CD8-positive, alpha-beta T cell (primary cell): ENCODE measurements at places on chromosomes 16 and 17. TPM values are rescaled to one million over a fixed set of nuclear protein-coding genes. Genes with fewer than 3 reads are reported as not detected.
A peak's percentile ranks its signal among the peaks of the same experiment; 100 is the strongest.

GRCh38 chr17:36505171-36505570 lies 18.7 kb downstream of the ZNHIT3 start:
- DNase-seq, result no peak

The XYLT1 gene
- total RNA-seq, result 16.1 TPM

- peak; percentile 17 for DNase-seq
These were observed 23.9 kb downstream of the AMFR start for GRCh38 chr16:56401482-56401881.

DNA sequence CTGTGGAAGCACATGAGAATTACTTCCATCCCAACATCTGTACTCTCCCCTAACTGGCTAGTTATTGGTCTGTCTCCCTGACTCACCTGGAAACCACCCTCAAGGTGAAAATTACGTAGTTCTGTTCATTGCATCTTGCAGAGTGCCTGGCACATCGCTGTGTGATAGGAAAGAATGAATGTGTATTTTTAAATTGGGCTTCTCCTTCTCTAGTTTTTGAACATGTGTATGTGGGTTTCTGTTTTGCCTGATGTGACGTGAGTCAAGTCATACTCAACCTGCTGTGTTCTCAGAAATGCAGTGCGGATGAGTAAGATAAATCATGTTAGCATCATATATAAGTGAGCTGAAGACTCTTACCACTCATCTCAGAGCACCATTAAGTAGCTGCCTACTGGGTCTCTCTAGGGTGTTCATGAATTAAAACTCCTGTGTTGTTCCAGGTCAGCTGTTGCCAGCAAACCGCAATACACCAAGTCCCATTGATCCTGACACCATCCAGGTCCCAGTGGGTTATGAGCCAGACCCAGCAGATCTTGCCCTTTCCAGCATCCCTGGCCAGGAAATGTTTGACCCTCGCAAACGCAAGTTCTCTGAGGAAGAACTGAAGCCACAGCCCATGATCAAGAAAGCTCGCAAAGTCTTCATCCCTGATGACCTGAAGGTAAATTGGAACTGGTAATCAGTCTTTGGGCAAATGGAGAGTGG lies 50.2 kb downstream of the HLF start:
- DNase-seq, result no peak

GRCh38 chr16:23371368-23371767 lies 69.3 kb downstream of the SCNN1B start:
- DNase-seq, result no peak

The PRSS8 gene
- not detected for total RNA-seq

DNA sequence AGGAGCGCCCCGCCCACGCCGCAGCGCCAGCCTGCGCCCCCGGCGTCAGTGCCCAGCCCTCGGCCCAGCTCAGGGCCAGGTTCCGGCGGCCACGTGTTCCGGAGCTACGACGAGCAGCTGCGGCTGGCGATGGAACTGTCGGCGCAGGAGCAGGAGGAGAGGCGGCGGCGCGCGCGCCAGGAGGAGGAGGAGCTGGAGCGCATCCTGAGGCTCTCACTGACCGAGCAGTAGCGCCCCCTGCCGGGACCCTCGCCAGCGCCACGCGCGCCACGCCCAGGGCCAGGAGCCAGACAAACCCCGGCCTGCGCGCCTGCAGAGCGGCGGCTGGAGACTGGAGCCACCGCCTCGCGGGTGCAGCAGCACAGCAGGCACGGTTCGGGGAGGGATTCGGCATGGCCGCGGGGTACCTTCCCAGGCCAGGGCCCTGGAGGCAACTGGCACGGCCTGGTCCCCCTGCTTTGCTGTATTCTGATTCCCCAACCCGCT lies 9.3 kb downstream of the CORO6 start:
- peak; percentile 92 for DNase-seq

- no peak for DNase-seq
These were observed 84.1 kb downstream of the TBC1D16 start for GRCh38 chr17:79951361-79952264.

DNA sequence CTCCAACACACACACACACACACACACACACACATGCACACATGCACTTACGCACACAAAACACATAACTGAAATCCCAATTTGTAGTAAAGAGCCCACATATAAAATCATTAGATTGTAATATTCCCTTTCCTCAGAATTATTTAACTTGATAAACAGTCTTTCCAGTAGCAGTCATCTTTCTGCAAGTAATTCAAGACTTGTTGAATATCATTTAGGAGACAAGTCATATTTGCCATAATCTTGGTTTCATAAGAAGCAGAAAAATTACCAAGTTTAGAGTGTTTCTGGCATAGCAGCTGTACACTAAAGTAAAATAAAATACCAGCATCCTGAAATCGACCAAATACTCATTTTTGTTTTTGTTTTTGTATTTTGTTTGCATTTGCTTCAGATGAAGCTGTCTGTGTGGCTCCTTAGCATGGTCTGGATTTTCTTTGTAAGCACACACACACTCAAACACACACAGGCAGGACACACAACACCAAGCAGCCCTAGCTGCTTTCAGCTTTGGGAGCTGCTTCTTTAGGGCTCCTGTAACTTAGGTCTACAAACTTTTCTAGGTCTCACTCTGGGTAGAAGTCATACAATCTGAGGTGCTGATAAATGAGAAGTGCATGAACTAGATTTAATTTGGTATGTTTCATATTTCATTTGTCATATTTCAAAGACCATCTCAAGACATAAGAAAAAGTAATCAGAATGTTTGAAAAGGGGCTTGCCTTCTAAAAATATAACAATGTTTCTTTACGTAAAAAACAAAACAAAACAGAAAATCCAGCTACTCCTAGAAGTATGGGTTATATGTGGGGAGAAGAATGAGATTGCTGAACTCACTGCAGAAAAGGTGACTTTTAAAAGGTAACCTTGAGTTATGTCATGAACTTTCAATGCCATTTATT lies 3.0 kb downstream of the SALL1 start:
- no peak for DNase-seq

DNA sequence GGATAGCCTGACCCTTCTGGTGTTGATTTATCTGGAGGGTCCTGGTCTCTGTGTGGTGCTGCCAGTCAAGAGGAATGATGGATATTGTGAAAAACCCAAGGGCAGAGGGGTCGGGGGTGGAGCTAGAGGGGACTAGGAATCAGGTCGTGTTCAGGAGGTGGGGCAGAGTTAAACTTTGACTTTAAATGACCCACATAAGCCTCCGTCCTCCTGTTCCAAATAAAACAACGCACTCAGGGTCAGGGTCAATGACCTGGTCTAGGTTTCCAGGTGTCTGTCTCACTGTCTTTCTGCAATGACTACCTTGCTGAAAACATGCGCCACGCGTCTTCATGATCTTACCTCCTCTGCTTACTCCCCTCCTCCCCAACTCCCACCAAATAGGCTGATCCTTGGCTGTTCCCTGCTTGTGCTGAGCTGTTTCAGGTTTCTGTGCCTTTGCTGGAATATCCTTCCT lies 14.7 kb downstream of the AOC3 start:
- no peak for DNase-seq

DNA sequence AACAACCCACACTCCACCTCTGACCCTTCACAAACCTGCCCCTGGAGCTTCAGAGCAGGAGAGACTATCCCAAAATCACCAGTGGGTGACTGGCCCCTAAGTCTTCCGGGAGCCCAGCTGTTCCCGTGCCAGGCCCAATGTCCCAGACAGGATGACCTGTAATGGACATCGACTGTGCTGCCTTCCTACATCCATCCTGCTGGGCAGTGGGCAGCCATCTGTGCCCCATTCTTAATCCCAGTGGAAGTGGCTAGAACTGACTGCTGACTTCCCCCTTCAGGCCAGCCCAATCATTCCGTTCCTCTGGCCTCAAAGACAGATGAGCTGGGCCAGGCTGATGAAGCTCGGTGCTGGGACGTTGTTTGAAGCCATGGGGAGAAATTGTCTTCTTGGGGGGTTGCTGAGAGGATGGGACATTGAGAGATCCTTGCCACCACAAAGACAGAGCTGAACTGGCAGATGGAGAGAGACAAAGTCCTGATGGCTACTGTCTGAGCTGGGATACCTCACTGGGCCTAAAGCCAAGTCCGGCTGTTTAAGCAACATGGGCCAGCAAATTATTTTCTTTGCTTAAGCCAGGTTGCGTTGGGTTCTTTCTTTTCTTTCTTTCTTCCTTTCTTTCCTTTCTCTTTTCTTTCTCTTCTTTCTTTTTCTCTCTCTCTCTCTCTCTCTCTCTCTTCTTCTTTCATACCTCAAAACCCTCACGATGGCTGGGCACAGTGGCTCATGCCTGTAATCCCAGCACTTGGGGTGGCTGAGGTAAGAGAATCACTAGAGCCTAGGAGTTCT lies 17.9 kb upstream of the ALOX15B start:
- DNase-seq, result no peak

The CARD14 gene
- not detected for total RNA-seq

The CMTR2 gene
- total RNA-seq, result 7.7 TPM

GRCh38 chr16:49437344-49437743 lies 63.7 kb downstream of the C16orf78 start:
- no peak for DNase-seq

DNA sequence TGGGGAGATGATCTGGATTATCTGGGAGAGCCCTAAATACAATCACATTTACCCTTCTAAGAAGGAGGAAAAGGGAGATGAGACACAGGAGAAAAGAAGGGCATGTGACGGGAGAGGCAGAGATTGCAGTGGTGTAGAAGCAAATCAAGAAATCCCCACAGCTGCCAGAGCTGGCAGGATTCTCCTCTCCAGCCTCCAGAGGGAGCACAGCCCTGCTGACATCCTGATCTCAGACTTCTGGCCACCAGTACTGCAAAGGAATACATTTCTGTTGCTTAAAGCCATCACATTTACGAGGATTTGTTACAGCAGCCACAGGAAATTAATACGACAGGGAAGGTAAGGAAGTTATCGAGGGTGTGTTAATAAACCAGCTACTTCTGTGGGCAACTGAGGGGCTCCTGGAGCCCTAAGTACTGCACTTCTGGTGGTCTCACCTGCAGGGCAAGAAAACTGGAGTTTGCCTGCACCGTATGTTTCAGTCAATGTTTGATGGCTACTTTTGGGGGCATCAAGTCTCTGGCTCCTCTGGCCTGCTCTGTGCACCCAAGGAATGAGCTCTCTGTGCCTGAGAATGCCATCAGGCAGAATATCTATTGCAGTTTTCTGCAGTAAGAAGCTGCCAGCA lies 22.9 kb upstream of the CDH13 start:
- DNase-seq, result no peak

The CNTNAP4 gene
- not detected for total RNA-seq

The CHST4 gene
- not detected for total RNA-seq

DNA sequence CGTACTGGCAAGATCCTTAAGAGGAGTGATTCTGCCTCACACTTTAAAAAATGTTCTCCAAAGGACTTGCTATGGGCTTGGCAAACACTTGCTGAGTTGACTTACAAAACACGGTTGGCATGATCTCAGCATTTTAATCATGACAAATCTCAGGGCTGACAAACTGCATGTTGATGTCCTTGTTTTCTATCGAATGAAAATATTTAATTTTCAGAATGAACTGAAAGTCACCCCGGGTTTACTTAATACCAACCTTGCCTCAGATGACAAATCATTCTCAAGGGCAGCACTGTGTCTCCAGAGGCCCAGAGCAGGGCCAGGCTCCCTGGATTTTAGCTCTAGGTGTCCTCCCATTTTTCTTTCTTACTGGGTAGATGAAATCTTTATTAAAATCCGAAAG lies 229.1 kb upstream of the ZFHX3 start:
- no peak for DNase-seq

DNA sequence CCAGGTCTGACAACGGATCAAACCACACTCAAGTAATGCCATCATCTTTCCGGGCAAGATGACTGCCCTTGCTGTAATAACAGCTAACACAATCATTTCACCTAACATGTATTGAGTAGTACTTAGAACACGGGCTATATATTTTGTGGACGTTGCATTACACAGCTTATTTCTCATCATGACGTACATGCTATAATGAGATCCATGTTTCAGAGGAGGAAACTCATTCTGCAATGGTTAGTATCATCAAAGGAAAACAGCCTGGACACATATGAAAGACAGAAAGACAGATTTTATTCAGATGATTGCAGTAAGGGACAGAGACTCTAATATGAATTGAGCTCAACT lies 446.7 kb downstream of the HS3ST3B1 start:
- DNase-seq, result no peak

GRCh38 chr17:65537845-65538674 lies 23.4 kb downstream of the AXIN2 start:
- DNase-seq, result no peak

DNA sequence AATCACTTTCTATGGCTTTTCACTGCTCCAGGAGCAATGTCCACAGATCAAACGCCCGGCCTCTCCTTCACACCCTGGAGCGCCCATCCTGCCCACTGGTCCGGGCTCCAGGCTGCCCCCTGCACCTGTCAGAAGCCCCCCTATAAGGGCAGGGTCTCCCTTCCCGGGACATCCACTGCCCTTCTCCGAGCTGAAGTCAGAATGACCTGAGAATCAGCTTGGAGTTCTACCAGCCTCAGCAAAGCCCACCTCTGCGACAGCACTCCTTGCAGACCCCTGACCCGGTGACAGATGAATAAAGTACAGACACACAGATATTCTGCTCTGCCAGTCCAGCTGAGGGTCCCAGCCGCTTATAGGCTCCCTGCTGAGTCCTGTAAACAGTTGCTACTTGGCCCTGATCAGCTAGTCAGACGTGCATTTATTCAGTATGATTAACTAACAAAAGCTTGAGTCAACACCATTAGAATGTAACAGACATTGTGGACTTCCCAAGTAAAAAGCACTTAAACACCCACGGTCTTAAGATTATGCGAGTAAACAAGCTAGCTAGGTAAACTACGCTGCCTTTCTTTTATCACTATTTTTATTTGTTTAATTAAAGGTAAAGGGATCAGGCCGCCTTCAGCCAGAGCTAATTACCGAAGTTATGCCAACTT lies 4.8 kb downstream of the SLC7A5 start:
- no peak for DNase-seq

DNA sequence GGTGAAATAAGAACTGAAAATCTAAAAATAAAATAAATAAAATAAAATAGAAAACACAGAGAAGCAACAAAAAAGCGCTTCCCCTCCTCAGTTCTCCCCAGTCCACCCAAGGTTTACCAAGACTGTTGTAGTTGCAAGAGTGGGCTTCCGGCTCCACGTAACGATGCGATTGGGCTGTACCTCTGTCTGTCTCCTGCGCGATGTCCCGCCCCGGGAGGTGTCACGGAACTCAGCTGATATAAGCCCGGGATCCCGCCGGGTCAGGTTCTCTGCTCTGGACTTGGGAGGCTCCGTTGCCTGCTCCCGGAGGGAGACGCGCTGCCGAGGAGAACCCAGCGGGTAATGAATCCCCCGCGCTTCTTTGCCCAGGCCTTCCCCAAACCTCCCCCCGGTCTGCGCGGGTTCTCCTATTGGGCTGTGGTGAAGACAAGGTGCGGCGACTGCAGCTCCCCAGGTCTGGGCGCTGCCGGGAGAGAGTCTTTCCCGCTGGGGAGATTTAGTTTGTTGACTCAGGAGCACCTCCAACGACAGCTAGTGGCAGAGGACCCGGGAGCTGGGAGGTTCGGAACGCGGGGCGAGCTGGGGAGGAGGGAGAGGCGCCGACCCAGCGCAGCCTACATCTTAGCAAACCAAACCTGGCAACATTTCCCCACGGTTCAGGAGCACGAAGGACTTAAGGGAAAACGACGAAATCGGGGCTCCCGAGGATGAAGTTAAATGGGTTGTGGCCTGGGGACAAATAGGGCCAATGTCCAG lies at the start of gene SLFN5:
TSS of gene SLFN5 (plus strand) at position 268 of the 756 bp plus-strand sequence. CDS start 15,619 bp downstream, outside the sequence.
- peak; percentile 94 for DNase-seq

GRCh38 chr17:70716551-70716950 lies 547.2 kb downstream of the KCNJ2 start:
- no peak for DNase-seq

- DNase-seq, result peak; percentile 74
These were observed 13.7 kb downstream of the PITPNC1 start for GRCh38 chr17:67390646-67391361.

The OTOA gene
- not detected for total RNA-seq

The COG1 gene
- total RNA-seq, result 95.6 TPM
